Stimulated activated CD8-positive, alpha-beta memory T cell treated with anti-CD3 and anti-CD28 coated beads, Interleukin-2, amount 100 ng/mL, for 1 hour (primary cell): ENCODE measurements at places on chromosomes 13 and 19.

- no peak for DNase-seq
These were observed 3.7 kb upstream of the RAP2A start for GRCh38 chr13:97430296-97430695.

GRCh38 chr19:57537953-57538547, 10.9 kb downstream of the ZNF549 start:
- DNase-seq: no peak

GRCh38 chr19:48856921-48857320, 11.5 kb downstream of the PLEKHA4 start:
- no peak for DNase-seq

DNA sequence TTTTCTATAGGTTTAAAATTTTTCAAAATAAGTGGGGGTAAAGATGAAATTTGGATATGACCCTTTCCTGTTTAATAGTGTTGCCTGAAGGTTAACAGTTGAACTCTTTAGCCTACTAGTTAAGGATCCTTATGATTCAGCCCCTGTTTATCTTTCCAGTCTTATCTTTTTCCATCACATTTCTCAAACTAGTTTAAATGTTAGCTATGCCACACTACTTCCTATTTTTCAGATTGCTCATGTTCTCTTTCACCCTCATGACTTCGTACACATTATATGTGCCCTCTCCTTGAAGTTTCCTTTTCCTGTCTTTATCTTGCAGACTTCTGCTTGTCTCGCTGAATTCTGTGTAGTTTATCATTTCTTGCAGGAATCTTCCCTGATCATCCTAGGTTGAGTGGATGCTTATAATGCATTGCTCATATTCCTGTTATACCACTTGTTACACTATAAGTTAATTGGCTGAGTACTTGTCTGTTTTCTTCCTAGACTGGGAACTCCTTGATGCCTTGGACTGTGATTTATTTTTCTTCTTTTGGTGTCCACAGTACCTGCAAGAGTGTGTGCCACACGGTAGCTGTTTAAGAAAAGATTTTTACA, 86.7 kb downstream of the FNDC3A start:
- DNase-seq: no peak

- DNase-seq: no peak
These were observed 328.0 kb upstream of the ZNF507 start for GRCh38 chr19:32017176-32017953.

DNA sequence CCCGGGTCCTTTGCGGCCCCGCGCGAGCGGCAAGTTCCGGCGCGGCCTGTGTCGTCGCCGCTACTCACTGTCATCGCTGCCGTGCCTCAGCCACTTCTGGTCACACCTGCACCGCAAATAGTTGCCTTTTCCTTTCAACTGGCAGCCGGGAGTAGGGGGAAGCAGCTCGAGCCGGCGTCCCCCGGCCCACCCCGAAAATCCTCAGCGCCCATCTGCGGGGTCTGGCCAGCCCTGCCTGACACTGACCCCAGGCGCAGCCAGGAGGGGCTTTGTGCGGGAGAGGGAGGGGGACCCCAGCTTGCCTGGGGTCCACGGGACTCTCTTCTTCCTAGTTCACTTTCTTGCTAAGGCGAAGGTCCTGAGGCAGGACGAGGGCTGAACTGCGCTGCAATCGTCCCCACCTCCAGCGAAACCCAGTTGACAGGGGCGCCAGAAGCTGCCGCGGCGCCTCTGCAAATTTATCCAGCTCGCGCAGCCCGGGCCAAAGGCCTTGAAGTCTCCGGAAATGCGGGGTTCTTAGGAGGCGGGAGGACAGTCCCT, 1.7 kb downstream of the PDX1 start:
- DNase-seq: no peak

DNA sequence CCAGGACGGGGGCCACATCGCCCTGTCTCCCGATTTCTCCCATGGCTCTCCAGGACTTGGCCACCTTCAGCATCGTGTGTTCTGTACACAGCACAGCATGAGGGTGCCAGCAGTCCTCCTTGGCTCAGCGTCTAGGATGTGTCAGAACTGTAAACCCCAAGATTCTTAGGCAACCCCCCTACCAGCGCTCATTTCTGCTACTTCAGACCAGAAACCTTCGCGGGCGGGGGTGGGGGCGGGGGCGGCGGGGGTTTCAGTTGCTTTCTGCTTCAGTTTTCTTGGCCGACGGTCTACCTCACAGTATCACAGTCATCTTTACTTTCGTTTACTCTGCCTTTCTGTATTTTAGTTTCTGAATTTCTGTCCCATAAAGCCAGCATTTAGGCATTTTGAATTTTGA, 82.4 kb downstream of the GGACT start:
- no peak for DNase-seq

- no peak for DNase-seq
These were observed 587 bp downstream of the S1PR4 start for GRCh38 chr19:3178973-3179738.

GRCh38 chr13:96744367-96745331, 249.6 kb downstream of the OXGR1 start:
- DNase-seq: no peak

DNA sequence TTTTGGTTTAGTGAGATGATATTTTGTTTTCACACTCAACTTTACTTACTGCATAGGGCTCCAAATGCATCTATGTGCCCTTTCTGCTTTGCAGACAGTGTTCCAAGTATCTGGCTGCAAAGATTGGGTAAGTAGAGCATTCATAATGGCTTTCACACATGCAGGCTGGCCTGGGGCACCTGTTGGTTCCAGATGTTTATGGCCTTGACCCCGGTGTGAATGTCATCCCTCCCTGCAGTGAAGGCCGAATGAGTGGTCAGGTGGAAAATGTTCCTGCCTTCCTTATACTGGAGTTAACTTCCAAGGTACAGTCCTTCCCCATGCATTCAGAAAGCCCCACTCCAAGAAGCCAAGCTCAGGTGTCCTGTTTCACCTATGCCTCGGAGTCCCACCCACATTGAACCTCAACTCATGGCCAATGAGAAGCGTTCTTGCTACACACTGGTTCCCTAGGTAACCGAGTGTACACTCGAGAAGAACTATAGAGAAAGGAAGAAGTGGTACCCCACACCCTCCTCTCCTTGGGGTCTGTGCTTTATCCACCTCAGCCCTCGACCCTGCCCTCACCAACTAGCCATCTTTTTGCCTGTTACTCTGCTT, 23.0 kb upstream of the ZNF536 start:
- DNase-seq: no peak

DNA sequence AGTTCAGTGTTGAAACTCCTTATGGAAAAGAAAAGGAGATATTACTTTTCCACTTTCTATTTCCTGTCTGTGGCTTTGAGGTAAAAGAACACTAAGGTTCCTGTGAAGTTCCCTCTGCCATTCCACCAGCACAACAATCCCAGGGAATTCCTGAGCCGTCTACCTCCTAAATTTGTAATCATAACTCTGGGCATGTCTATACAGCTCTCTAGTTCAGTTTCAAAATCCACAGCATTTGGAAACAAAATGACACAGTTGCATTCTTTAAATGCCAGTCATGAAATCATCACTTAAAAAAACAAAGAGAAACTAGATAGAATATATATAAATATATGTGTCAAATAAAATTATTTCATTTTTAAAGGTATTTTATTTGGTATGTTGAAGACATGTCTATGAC, 9.0 kb upstream of the THSD1 start:
- DNase-seq: no peak

- no peak for DNase-seq
These were observed 213.1 kb downstream of the OXGR1 start for GRCh38 chr13:96781141-96781540.

- DNase-seq: no peak
These were observed 73.2 kb downstream of the CDADC1 start for GRCh38 chr13:49320975-49321374.
